ENCODE measurements at places on chromosomes 7 and 10.

DNA sequence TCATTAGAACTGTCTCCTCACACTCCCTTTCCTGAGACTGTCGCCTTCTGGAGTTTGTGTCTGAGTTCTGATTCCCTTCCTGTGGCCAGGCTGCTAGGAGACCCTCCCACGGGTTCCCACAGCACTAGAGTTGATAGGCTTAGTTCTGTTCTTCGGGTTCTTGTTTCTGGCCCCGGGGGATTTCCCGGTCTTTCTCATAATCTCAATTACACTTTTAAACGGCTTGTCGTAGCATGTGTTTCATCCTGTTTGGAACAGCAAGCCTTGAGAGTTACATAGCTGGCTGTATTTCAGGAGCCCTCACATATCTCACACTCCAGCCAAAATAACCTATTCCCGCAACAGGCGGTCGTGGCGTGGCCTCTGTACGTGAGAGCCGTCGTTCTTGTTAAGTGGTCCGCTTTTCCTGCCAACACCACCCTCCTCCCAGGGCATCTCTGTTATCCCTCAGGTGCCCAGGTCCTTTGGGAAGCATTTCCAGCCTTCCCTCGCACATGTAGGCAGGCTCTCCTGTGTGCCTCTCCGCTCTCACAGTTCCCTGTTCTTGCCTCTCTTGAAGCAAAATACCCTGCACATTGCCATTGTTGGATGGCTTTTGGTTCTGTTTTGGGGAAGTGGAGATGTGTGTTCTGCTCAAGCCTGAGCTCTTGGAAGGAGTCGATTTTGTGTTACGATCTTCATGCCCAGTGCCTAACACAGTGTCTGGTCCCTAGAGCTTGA, 46.0 kb downstream of the CDC123 start:
- no peak for DNase-seq

GRCh38 chr10:133180192-133180964, 20.4 kb downstream of the KNDC1 start:
- DNase-seq = no peak

- DNase-seq = no peak
Observed at GRCh38 chr7:66522518-66522917, 106.2 kb upstream of the KCTD7 start.

DNA sequence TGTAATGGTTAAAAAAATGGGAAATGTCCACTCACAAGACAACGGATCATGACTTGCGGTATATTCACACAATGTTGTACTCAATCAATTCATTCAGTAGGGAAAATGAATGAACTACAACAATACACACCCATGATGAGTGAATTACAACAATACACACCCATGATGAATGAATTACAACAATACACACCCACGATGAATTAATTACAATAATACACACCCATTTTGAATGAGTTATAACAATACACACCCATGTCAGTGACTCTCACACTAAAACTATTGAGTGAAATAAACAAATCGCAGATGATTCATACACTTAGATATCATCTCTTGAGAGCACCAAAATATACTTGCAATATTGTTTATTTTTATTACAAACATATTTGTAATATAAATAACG, 174.6 kb downstream of the FRMD4A start:
- no peak for DNase-seq

DNA sequence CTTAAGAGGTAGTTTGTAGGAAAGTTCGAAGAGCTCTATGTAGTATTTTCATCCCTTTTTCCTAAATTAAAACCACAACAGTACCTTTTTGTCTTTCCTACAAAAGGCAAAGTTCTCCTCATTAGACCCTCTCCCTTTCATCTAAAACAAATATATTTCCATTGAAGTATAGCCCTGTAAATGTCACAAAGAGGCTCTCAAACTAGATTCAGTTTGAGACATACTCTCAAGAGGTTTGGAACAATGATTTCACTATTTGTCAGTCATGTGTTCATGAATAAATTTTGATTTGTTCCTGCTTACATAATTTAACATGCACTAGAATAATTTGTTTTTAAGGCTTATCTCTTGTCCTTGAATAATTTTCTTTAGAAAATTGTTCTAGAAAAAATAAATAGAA, 12.2 kb downstream of the TAS2R16 start:
- no peak for DNase-seq

- DNase-seq = no peak
Observed at GRCh38 chr7:66099551-66100407, 14.9 kb upstream of the CRCP start.

DNA sequence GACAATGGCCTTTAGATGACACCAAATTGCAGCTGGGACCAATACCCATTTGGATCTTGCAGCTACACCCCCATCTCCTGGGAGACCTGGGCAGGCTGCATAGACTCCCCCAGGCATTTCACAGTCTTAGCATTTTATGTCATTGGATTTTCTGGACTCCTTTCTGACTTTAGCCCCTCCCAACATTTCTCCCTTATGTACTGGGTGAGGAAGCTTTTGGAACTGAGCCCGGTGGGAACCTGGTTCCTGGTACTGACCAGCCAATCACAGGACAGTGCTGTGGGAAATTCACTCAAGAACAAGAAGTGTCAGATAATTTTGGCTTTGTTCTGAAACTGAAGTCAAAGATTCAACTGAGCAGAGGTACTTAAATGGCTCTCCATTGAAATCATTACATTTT, 177.7 kb downstream of the ACTR3B start:
- DNase-seq = no peak

DNA sequence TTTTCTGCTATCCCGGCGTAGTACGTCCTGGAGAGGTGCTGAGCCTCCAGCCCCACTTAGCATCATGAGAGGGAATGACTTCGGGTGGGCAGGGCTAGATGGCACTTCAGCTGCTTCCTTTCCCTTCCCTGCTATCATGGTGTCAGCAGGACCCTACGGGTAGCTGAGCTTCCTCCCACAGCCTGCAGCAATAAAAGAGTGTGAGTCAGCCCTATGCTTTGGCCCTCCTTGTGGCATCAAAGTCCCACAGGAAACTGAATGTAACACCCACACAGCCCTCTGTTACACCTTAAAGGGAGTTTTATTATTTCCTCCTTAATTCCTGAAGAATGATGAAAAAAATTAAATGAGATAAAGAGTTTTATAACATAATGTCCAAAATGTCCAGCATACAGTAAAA, 458.1 kb downstream of the RPS24 start:
- DNase-seq = no peak

DNA sequence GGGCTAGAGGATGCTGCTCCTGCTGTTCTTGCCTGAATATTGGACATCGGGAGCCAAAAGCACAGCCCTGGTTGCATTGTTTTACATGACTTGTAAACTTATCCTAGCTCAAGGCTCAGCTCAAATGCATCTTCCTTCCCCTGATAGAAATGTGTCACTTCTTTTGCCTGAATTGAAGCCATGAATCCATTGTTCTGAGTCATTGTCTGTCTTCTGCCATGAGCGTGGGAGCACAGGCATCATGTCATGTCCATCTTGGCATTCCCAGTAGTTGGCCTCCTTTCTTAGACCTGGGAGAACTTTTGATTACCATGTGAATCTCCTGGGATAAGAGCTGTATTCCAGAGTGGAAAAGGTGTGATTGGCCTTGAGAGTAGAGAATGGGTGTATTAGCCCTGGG, 54.1 kb upstream of the OPN4 start:
- DNase-seq = no peak

- no peak for DNase-seq
Observed at GRCh38 chr10:132916421-132916841, 25.9 kb downstream of the CFAP46 start.

DNA sequence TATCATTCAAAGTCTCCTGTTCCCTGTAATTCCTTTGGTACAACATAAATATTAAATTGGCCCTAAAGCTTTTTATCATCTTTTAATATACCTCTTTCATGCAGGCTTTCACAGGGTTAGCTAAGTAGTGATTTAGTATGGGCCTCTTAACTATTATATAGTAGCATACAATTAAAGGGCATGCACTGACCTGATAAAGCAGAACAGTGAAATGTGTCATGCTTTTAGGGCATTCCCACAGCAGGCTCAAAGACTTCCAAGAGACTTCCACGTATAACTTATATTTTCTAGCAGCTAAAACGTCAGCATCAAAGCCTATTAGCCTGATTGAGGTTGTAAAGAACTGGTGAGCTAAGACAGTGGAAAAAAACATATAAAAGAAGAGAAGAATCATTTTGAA, 35.3 kb downstream of the SAMD8 start:
- no peak for DNase-seq

DNA sequence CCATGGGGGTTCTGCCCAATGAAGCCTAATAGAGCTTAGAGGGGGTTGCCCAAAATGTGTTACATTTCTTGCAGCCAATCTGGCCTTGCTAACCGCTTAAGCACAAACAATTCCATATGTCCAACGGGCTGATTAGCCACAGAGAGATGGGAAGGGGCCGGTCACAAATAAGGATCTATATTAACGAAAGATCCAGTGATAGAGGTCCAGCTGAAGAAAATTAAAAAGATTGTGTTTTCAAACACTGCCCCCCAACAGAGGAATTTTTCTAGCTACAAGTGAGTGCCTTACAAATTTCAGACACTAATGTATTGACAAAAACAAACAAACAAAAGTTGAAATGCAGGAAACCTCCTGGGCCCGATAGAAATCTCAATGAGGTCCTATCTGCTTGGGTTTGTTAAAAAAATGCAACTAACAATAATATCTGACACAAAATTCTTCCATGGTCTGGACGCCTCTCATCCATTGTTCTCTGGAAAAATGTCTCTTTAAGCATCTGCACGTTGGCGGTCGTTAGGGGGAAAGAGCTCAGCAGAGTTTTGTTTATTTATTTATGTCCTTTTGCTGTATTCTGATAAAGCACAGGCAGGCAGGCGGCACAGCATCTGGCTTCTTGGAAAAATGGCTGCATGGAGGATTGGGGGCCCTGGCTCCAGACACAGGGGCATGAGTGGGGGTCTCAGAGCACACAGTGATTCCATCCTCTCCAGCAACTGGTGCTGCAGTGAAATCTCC, 402.0 kb downstream of the RPS24 start:
- no peak for DNase-seq

- DNase-seq = no peak
Observed at GRCh38 chr7:83827036-83827435, 178.1 kb upstream of the SEMA3E start.

Measured in activated CD8-positive, alpha-beta memory T cell treated with anti-CD3 and anti-CD28 coated beads for 4 hours (primary cell).